Occipital lobe (tissue), 3 donors: ENCODE measurements at places on chromosomes 5 and 9. TPM values are rescaled to one million over a fixed set of nuclear protein-coding genes. Genes with fewer than 3 reads are reported as not detected.

GRCh38 chr9:70994582-70994981, 126.8 kb downstream of the TRPM3 start:
- DNase-seq = no peak

DNA sequence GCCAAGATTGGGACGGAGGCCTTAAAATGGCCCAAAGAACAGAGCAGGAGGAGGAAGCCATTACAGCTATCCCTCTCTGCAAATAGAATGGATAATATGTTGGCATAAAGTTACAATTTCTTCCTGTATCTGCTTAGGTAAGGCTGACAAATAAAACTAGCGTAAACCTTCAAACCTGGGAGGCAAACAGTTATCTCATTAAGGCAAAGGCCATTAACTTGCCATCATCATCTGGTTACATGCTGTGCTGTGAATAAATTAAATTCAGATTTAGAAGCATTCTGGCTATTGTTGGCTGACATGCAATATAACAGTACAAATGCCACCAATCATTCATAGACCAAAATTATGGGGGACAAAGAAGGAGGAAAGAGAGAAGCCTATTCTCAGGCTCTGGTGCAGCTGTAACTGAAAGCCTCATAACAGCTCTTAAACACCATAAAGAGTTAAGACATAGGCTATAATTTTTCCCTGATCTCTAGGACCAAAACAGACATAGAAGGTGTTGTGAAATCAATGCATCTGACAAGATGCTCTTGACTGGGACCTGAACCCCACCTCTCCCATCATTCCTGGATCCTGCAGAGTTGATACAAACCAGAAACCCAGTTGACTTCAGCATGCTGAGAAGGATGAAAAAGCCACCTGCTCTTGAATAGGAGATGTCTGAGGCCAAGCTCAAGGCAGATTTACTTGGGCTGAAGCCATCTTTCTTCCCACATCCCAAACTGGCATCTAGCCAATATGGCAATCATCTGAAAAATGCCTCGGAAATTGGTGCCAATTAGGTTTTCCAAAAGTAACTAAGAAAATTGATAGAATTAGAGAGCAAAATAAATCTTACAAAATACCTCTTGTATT, 62.5 kb downstream of the PLCXD3 start:
- no peak for DNase-seq

- DNase-seq = no peak
Observed at GRCh38 chr5:81848362-81848880, 97.5 kb upstream of the SSBP2 start.

GRCh38 chr5:9947225-9947714, 302.4 kb downstream of the ATPSCKMT start:
- no peak for DNase-seq

DNA sequence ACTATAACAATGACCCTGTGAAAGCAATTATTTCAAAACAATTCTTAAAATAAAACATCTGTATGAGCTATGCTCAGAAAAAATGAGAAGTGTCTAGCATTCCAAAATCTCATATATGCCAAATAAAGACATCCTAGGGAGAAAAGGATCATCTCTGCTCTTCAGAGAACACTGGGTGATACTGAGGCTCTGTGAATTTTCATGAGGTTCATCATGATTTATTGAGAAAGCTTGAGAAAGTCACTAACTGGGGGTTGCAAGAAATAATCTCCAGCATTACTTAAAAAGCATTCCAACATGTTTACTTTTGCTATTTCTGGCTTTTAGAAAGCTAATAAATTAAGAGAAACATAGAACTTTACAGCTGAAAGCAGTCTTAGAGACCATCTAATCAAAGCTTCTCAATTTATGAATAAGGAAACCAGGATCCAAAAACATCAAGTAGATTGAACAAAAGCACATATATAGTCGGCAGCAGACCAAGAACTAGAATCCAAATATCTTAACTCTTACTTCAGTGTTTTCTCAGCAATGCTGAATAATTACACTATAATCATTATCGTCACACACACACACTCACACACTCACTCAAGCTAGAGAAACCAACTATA, 372.8 kb downstream of the NR2F1-AS1 start:
- DNase-seq = no peak

GRCh38 chr5:79378510-79379186, 135.3 kb downstream of the HOMER1 start:
- no peak for DNase-seq

DNA sequence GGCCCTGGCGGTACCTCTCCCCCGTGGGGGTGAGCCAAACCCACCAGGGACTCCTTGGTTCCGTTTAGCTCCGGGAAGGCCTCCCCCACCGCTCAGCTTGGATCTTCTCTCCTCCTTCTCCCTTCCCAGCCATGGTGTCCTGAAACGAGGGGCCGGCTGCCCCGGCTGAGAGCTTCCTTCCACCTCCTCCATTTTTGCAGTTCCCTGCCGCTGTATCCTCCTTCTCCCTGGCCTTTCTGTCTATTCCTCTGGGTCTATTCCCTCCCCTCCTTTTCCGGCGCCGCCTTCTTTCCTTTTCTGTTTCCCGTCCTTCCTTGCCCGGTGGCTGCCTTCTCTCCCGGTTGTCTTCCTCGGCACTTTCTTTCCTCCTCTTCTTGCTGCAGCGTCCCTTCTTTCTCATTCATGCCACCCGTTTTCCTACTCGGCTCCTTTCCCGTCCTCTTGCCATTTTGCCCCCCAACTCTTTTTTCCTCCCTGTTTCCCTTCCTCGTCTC, 110.4 kb downstream of the LIFR start:
- DNase-seq = no peak

GRCh38 chr5:90549223-90549622, 9.4 kb upstream of the ADGRV1 start:
- no peak for DNase-seq

The CDKN2B-AS1 gene
- total RNA-seq = 0.62 TPM

- DNase-seq = no peak
Observed at GRCh38 chr5:136679233-136679632, 313.9 kb upstream of the TRPC7 start.

- no peak for DNase-seq
Observed at GRCh38 chr5:94847726-94848125, 229.3 kb downstream of the SLF1 start.

GRCh38 chr9:19464061-19464763, 55.4 kb downstream of the ACER2 start:
- no peak for DNase-seq

- peak; percentile 66 for DNase-seq
Observed at GRCh38 chr9:133788819-133789717, 50.9 kb upstream of the SARDH start.

GRCh38 chr9:121201045-121201737, 478 bp downstream of the RAB14 start:
- peak; percentile 36 for DNase-seq

The HTR1A gene
- total RNA-seq = 18.2 TPM

The SLC44A1 gene
- 54.9 TPM for total RNA-seq

The GRXCR2 gene
- not detected for total RNA-seq

The GABRA1 gene
- total RNA-seq = 18.2 TPM

- DNase-seq = no peak
Observed at GRCh38 chr5:158436271-158437065, 577.5 kb upstream of the CLINT1 start.

The NUTM2F gene
- total RNA-seq = not detected

The SLC22A4 gene
- total RNA-seq = 1.6 TPM

DNA sequence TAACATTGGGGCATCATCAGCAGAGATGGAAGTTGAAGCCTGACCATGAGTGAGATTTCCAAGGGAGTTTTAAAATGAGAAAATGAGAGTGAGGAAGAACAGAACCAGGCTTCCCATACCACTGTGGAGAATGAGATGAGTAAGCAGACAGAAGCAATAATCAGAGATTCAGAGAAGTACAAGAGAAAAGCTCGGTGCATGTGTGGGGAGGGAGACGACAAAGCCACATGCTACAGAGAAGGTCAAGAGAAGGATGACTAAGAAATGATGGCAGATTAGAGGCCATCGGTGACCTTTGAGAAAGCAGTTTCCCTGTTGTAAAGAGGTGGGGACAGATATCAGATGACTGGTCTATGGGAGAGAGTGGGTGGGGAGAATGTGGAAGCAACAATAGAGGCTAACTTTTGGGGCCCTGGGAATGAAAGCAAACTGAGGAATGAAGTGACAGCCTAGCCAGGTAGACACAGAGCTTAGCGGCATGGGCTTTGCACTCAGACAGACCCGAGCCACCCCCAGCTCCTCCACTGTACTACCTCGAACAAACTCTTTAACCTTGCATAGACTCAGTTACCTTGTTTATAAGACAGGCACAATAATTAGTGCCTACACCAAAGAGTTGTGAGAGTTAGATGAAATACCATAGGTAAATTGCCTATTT, 207.7 kb downstream of the PIK3R1 start:
- DNase-seq = no peak

- DNase-seq = no peak
Observed at GRCh38 chr5:51960617-51961121, 577.4 kb downstream of the ISL1 start.

GRCh38 chr9:84394036-84394435, 53.5 kb upstream of the SLC28A3 start:
- DNase-seq = no peak

DNA sequence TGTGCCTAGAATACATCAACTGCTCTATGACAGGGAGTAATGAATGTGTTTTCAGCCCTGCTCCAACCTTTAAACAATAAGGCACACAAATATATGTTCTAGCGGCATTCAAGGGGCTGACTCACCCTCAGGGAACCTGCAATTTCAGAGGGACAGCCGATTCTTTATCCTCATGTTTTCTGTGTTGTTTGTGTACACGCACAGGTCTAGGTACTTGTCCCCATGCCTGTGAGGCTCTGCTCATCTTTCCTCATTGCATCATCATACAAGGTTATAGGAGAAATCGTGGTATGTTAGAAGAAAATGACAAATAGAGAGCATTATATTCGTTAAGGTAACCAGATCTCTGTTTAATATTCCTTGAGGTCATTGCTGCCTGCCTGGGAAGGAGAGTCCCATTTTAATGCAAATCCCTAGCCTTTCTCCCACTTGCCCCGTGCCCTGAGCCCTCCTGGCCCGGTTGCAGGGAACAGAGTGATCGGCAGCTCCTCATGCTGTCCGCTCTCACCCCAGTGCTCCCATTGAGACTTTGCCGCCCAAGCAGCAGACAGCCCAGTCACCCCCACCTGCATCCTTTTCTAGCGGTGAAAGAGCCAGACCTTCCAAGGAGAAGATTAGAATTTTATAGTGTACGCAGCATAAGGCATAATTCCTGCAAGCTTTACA, 14.6 kb downstream of the MAP1B start:
- no peak for DNase-seq

The DMRT3 gene
- total RNA-seq = 0.16 TPM

The ANKRD31 gene
- total RNA-seq = 0.94 TPM

DNA sequence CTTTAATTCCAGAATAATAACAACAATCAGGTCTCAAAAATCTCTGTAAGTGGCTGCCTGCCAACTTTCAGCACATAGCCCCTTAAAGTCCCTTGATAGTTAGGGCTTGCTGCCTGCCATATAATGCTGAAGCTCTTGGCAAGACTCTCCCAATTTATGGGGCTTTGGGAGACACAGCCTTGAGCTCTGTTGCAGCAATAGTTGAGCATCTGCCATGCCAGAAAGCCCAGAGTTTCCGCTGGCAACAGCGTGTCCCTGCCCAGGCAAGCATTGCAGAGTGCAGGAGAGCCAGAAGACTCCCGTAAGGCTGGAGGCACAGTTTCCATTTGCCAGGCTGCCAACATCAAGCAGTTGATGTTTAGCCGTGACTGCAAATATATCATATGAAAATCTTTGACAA, 678.5 kb upstream of the NUDT12 start:
- peak; percentile 9 for DNase-seq

The PROB1 gene
- total RNA-seq = 0.16 TPM

The COL15A1 gene
- total RNA-seq = 12.5 TPM

DNA sequence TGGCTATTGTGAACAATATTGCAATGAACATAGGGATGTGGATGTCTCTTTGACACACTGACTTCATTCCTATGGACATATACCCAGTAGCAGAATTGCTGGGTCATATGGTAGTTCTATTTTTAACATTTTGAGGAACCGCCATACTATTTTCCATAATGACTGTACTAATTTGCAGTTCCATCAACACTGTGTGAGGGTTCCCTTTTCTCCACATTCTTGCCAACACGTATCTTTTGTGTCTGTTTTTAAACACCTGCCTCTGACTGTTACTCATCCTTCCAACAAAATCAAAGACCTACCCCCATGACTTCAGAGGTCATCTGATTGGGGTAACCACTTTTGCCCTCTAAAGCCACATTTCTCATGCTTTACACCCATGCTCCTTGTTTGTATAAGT, 133.5 kb downstream of the MED27 start:
- no peak for DNase-seq

The C9orf153 gene
- 0.62 TPM for total RNA-seq

DNA sequence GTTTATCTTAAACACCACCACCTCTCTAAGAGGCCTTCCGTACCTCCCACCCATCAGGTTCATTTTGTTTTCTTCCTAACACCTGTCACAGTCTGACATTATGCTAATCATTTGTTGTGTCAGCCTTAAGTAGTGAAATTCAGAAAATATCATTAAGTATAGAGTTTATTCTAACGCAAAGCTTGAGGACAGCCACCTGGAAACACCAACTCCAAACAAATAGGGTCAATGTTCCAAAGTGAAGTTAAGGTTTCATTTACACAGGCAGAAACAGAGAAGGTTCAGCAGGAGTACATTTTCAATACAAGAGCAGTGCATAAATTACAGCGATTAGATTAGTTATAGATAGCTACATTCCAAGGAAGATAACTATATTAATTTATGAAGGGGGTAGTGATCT, 1.3 kb upstream of the SMC5 start:
- DNase-seq = no peak

GRCh38 chr5:171593976-171594375, 174.5 kb downstream of the FGF18 start:
- DNase-seq = no peak

- DNase-seq = no peak
Observed at GRCh38 chr5:172903790-172904189, 55.4 kb upstream of the RPL26L1 start.

DNA sequence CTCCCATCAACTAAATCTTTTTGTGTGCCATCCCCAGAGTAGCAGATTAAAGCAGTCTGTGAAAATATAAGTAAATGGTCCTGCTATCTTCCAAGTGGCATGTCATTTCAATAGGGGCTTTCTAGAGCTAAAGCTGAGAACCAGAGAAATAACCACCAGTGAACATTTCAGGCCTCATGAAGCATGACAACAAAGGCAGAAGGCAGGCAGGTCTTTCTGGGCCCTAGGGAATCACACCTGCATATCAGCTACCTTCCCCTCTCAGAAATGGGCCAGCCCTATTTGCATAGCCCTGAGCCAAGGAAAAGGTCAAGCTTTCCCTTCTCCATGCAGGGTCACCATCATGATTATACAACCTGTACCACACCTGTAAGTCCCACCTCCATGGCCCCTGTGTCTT, 205.3 kb downstream of the DEPDC1B start:
- no peak for DNase-seq

- peak; percentile 88 for DNase-seq
Observed at GRCh38 chr5:138953387-138954256, 78.5 kb upstream of the LRRTM2 start.

GRCh38 chr9:117714282-117714681, 10.1 kb downstream of the TLR4 start:
- DNase-seq = no peak

GRCh38 chr9:114746591-114747346, 59.1 kb downstream of the TNFSF15 start:
- no peak for DNase-seq
